ENCODE measurements at places on chromosomes 6 and 20.

DNA sequence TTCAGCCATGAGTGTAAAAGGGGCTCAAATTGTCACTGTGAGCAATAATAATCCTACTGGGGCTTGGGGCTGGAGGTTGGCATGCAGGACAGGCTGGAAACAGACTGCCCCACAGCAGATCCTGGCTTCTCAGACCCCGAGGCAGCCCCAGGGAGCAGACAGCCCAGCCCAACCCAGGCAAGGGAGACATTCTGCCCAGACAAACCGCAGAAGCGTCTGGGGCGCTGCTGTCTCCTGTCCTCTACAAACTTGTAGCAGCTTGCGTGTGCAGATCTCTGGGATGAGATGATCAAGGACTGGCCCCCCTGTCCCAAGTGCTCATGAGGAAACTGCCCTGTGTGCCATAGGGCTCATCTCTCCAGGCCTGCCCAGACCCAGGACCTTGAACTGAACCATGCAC, 84.6 kb downstream of the MAFB start:
- DNase-seq = no peak

DNA sequence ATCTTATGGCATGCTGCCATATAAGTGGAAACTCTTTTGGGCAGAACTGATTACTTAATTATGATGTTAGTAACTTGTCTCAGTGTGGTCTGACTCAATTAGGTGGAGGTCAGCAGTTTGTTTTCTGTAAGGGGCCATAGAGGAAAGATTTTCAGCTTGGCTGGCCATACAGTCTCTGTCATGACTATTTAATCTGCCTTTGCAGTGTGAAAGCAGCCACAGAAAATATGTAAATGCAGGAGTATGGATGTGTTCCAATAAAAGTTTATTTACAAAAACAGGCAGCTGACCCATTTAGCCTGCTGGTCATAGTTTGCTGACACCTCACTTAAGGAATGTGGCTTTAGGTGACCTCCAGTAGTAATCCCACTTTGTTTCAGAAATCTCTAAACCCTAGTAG, 700.7 kb downstream of the EPM2A start:
- no peak for DNase-seq

DNA sequence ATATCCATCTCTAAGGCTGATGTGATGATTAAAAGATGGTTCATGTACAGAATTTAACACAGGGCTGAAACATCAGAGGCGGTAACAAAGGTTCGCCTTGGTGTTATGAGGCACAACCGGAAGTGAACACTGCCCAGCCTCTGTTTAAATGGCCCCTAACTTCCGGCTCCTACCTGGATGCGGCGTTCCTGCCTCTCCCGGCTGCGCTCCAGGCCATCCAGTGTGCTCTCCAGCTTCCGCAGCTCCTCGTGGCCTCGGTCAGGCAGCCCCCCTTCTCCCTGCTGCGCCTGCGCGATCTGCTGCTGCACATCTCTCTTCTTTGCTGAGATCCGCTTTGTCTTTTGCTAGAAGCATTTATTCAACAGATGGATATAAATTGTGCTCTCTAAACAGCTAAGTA, 195.3 kb downstream of the SYNE1 start:
- DNase-seq = no peak

DNA sequence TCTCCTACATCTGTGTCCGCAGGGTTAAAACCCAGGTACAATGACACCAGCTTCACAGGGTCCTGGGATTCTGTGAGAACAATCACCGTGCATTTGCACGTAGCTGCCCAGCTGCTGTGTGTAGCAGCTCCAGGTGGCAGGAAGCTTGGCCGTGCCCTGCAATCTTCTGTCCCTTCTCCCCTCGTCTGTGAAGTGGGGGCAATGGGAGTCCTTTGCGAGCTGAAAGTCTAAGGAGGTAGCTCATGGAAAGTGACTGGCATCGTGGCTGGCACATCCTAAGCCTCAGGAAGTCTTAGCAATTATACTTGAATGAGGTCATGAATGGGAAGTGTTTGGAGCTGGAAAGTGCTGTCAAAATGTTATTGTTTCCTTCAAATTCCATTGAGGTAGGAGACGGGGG, 137.1 kb downstream of the SMOC2 start:
- DNase-seq = no peak

GRCh38 chr6:163651915-163652668, 237.6 kb downstream of the QKI start:
- no peak for DNase-seq

DNA sequence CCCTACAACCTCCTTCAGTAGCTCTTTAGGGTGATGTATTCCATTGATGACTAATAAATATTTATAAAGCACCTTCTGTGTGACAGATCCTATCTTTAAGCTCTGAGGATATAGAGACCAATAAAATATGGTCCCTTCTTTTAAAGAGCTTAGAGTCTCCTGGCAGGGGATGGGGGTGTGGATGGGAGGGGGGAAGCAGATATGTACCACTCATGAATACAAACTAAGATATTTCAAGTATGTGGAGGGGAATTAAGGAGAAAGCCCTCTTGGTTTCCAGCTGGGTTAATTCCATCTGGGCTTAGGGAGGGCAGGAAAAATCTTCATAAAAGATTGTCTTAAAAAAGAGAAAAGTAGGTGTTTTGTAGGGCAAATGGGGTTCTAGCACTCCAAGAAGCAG, 21.6 kb upstream of the FBXO9 start:
- DNase-seq = no peak

DNA sequence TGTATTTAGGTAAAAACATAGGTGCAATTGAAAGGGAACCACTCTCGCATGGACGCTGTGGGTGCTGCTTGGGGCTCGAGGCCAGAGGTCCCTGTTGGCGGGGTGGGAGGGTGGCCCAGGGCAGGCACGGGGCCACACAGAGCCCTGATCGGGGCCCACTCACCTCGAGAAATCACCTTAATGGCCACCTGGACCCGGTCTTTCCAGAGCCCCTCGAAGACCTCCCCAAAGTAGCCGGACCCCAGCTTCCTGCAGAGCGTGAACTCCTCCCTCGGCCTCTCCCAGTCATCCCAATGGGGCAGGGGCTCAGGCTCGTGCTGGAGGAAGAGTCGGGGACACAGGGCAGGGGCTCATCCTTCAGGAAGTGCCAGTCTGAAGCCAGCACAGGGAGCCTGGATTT, 3.8 kb downstream of the PTK6 start:
- no peak for DNase-seq

All from stimulated activated CD4-positive, alpha-beta T cell treated with anti-CD3 and anti-CD28 coated beads, Interleukin-1b, Interleukin-23, amount 100 ng/mL, for 24 hours (primary cell).